ENCODE measurements at places on chromosomes 1 and 21.

DNA sequence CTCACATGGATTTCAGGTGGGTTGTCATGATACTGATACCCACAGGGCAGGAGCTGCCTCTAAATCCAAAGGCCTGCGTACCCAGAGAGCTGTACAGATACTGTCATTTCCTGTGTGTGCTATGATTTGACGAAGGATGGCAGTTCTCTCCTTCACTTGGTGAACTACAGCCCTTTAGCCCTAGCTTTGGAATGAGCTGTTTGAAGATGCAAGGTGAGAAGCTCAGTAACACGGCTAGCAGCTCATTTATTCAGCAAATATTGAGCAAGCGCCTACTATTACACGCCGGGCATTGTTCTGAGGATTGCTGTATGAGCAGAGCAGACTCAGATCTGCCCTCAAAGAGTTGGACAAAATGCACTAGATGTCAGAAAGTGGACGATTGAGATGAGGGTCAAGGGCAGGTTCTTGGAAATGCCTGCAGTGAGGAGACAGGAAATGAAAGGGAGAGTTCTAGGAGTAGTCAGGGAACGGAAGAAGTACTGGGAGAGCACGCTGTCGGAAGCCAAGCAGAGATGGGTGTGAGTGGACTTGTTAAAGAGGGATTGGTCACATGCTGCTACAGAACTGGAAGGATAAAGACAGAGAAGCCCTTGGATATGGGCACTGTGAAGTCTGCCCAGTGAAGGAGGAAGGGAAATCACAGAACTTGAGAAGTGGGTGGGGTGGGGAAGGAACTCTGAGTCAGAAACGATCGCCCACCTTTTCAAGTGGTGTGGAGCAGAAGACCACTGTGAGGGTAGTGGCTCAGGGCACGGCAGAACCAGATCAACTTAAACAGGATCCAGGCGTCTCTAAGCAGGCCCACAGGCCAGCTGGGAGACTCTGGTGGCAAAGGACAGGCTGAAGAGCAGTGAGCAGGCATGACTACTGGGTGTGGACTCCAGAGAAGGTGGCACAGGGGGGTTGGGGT lies 7.1 kb downstream of the PTGFRN start:
- no peak for DNase-seq

DNA sequence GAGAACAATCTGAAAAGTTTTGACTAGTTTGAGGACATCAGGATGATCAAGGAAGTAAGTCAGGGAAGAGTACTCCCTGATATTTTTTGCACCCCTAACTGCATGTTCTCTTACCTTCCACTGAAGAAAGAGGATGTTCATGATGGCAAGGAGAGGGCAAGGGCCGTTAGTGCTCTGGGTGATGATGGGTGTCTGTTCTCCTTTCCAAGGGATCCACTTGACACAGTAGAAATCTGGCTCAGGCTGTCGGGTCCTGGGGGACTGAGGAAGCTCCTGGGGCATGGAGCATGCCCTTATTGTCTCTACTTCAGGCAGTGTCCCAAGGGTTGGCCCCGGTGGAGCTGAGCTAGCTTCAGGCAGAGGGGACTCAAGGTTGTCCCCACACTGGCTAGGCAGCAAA lies 4.7 kb downstream of the MINDY1 start:
- DNase-seq = no peak

GRCh38 chr1:93613898-93614297 lies 67.7 kb downstream of the BCAR3 start:
- no peak for DNase-seq

DNA sequence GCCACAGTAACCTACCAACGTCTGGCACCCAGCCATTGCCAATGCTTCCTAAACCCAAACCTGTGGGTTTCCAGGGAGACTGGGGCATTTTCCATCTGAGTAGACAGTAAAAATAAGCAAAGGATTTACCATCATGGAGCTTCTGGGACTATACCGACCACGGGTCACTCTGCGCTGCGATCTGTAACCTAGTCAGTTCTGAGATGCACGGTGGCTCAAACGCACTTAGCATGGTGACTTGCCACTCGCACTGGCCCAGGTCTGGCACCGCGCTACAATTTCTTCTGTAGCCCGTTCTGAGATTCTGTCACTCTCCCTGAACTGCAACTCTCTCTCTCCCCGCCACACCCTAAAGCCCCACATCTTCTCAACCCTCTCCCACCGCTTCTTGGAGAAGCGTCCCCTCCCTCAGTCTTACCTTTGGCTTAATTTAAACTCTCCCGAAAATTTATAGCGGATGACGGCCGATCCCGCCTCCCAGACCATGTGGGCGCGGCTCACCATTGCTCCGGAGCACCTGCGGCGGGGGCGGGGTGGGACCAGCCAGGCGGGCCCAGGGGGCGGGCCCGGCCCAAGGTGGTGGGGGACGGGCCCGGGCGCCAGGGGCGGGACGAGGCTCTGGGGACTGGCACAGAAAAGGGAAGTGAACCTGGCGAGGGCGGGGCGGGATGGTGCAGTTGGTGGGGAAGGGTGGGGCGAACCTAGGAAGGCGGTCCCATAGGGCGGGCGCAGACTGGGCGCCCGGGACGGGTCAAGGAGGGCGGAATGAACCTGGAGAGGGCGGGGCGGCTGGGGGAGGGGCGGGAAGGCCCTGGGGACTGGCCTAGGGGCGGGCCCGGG lies 493 bp upstream of the MAP3K21 start:
- DNase-seq = peak; percentile 86

DNA sequence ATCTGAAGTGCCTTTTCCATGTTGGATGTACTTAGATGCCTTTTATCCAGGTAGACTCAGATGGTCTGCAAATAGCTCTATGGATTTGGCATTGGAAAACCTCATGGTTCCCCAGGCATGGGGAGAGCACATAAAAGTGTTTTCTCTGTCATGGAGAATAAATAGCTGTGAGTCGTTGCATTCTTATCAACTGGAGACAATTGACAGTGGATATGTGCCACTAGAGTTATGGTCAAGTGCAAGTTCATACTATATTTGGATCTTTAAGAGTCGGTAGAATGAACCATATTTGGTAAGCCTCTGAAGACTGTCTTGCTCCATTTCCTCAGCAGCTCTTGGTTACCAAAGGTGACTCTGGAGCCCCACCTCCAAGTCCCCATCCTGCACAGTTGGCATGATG lies 83.7 kb downstream of the ROR1 start:
- no peak for DNase-seq

DNA sequence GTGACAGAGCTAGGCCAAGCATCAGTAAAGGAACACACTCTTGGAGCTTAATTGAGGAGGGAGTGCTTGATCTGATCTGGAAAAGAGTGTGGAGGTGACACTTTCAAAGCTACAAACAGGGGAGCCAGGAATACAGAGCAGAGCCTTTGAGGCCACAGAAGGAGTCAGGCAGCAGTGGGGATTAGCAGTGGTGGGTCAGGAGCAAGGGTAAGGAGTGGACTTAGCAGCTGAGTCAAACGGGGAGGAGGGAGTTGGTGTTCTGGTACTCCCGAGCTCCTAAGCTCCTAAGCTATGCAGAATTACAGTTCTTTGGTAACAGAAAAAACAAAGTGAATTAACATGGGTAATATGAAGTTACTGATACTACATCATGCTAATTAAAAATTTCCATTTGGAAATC lies 14.5 kb downstream of the RAB4A start:
- no peak for DNase-seq

DNA sequence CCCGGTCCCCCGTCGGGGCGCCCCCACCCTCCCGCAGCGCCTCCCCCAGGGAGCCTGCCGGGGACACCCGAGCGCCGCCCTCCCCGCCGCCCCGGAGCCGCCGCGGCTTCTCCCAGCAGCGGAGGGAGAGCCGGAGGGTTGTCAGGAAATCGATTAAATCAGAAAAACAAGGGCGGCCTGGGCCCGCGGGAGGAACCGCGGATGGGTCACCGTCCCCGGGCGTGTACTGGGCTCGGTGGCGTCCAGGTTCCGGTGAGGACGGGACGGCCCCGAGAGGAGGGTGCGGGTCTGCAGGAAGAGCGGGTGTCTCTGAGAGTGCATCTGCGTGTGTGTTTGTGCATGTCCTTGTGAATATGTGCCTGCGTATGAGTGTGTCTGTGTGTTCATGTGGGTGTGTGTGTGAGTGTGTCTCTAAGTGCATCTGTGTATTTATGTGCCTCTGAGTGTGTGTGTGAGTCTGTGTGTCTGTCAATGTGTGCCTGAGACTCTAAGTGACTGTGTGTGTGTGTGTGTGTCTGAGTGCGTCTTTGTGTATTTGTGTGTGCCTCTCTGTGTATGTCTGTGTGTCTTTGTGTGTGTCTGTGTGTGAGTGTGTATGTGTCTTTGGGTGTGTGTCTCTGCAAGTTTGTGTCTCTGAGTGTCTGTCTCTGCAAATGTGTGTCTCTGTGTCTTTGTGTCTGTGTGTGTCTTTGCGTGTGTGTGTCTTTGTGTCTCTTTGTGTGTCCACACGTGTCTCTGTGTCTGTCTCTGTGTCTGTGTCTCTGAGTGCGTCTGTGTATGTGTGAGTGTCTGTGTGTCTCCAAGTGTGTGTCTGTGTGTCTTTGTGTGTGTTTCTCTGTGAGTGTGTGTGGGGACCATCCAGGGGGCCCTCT lies 1.1 kb downstream of the SPSB1 start:
- DNase-seq = peak; percentile 29

DNA sequence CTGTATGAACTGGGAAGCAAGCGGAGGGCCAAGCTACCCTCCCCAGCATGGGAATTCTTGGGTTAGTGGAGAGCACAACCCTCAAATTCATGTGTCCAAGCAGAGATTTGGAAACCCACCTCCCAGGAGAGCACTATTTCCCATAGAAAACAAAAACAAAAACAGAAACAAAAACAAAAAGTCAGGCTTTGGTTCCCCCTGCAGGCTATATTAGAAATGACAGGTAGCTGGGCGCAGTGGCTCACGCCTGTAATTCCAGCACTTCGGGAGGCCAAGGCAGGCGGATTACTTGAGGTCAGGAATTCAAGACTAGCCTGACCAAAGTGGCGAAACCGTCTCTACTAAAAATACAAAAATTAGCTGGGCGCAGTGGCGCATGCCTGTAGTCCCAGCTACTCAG lies 10.8 kb downstream of the MINDY1 start:
- DNase-seq = no peak

- no peak for DNase-seq
Observed at GRCh38 chr1:17706445-17706844, 48.7 kb upstream of the ACTL8 start.

DNA sequence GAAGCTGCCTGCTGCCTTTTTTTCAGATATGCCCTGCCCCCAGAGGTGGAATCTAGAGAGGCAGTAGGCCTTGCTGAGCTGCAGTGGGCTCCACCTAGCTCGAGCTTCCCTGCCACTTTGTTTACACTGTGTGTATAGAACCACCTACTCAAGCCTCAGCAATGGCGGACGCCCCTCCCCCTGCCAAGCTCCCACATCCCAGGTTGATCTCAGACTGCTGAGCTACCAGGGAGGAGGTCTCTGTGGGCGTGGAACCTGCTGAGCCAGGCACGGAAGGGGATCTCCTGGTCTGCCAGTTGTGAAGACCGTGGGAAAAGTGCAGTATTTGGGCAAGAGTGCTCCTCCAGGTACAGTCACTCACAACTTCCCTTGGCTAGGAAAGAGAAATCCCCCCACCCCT lies 65.1 kb downstream of the MSH4 start:
- no peak for DNase-seq

- no peak for DNase-seq
Observed at GRCh38 chr1:202834771-202835547, 24.2 kb downstream of the PCAT6 start.

- DNase-seq = no peak
Observed at GRCh38 chr1:220184506-220184905, 87.7 kb downstream of the RAB3GAP2 start.

- no peak for DNase-seq
Observed at GRCh38 chr1:192639607-192640368, 3.8 kb downstream of the RGS13 start.

DNA sequence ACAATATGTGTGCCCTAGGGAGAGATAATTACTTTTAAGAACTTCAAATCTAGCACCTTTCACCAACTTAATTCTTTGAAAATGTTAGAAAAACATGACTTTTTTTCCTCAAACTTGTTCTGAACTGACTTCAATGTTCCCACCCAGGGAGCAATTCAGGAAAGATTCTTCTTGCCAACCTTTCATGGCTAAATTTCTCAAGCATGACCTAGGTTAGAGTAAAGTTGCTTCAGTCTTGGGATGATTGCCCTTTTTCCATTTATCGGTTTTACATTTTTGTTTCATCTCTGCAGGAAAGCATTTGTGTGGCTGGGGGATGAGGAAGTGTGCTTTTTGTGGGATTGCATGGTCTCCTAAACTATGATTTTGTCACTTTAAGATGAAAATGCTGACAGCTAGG lies 647.7 kb downstream of the LTN1 start:
- DNase-seq = no peak

GRCh38 chr1:98749152-98749756 lies 87.7 kb downstream of the SNX7 start:
- no peak for DNase-seq

DNA sequence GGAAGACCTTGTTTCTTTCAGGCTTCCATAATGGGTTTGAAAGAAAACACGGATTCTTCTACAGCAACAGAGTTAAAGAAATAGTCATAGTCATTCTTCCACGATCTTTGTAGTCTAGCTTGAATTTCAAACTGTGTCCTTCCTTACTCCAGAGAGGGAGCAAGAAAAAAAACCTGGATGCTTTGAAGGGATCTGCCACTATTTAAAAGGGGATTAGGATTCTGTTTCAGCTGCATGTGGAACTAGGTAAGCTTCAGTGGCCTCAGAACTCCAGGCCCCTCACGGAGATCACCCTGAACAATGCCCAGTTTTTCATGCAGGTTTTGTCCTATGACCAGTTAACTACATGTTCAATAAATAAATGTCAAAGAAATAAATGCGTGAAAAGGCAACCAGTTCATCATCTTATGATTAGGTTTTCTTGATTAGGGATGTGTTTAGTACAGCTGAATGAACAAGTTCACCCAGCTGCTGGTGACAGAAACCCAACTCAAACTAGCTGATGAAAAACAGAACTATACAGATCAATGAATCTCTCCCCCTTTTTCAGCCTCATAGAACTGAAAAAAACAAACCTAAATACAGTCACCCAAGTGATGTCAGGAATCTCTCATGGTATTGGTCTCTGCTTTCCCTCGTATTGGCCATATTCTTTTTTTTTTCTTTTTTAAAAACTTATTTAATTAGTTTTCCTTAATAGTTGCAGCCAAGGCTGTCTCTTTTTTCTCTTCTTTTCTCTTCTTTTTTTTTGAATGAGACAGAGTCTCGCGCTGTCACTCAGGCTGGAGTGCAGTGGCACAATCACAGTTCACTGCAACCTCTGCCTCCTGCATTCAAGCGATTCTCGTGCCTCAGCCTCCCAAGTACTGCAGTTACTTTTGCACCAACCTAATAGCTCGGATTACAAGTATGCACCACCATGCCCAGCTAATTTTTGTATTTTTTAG lies 14.6 kb upstream of the MPZL1 start:
- no peak for DNase-seq

DNA sequence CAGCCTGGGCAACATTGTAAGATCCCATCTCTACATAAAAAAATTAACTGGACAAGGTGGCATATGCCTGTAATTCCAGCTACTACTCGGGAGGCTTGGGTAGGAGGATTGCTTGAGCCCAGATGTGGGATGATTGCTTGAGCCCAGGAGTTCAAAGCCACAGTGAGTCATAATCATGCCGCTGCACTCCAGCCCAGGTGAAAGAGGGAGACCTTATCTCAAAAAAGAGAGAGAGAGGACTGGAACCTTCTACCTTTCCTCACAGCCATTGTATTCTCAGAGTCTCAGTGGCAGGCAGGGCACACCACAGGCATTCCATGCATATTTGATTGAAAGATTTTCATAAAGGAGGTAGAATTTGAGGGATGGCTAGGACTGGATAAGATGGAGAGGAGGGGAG lies 78.4 kb downstream of the KIF14 start:
- DNase-seq = no peak

All from T-helper 1 cell (primary cell).